ENCODE measurements at places on chromosomes 5 and 9. TPM values are rescaled to one million over a fixed set of nuclear protein-coding genes. Genes with fewer than 3 reads are reported as not detected.

The LHX3 gene
- total RNA-seq, result not detected

The LEAP2 gene
- total RNA-seq, result 42.4 TPM

The MARCOL gene
- not detected for total RNA-seq

The SPATA31D4 gene
- total RNA-seq, result not detected

The CDO1 gene
- total RNA-seq, result 10.8 TPM

The PSAT1 gene
- total RNA-seq, result 2.4 TPM

The SETX gene
- total RNA-seq, result 43.1 TPM

The CA9 gene
- total RNA-seq, result 777 TPM

The ENHO gene
- 1.7 TPM for total RNA-seq

The MRNIP gene
- 38.6 TPM for total RNA-seq

The NAIP gene
- 21.3 TPM for total RNA-seq

The CNTFR gene
- 23.0 TPM for total RNA-seq

The CER1 gene
- total RNA-seq, result not detected

The FOXD4L6 gene
- not detected for total RNA-seq

The SEMA4D gene
- 66.2 TPM for total RNA-seq

The SLC26A2 gene
- 8.7 TPM for total RNA-seq

The FOXD4 gene
- 0.43 TPM for total RNA-seq

The OR1L4 gene
- total RNA-seq, result not detected

The RELL2 gene
- total RNA-seq, result 10.2 TPM

The PRUNE2 gene
- total RNA-seq, result 91.7 TPM

The GCNT4 gene
- total RNA-seq, result 36.2 TPM

The C5orf34 gene
- 0.69 TPM for total RNA-seq

Measured in mucosa of gallbladder (tissue), 1 donor.